CD4-positive, alpha-beta memory T cell (primary cell): ENCODE measurements at places on chromosomes 5 and 9.

DNA sequence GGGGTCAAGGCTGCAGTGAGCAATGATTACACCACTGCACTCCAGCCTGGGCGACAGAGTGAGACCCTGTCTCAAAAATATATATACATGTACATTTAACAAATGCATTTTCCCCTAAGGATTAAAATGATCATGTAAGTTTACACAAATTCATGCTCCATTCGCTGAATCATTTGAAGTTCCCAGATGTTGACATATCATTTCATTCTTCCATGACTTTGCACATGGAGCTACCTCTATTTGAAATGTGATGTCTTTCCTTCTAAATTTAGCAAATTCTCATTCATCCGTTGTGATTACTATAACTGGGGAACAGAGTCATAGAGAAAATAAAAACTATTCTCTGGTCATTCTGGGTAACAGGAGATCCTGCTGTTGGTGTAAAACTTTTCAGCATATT lies 10.6 kb downstream of the PTGER4 start:
- no peak for DNase-seq

DNA sequence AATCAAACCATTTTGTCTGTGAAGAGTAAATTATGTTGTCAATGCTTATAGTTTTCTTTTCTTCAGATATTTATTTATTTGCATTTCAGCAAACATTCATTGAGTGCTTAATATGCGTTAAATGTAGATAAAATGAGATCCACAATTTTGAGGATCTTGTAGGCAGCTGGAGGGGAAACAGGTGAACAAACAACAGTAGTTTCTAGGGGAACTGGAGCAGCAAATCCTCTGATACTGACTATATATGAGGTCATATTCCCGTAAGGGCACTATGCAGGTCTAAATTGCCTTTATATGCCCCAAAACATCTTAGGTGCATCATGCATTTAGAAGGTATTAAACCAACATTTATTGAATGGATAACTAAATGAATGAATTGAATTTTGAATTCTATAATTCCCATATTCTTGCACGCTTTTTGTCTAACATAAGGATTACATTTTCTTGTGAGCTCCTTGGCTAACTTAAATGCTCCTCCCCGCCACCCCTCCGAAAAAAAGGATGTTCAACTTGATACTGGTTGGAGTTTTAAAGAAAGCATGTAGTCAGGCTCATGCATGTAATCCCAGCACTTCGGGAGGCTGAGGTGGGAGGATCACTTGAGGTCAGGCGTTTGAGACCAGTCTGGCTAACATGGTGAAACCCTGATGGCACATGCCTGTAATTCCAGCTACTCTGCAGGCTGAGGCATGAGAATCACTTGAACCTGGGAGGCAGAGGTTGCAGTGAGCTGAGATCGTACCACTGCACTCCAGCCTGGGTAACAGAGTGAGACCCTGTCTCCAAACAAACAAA lies 299.8 kb downstream of the TMEM38B start:
- no peak for DNase-seq

GRCh38 chr5:64814073-64814472 lies 45.3 kb downstream of the CWC27 start:
- DNase-seq = no peak

DNA sequence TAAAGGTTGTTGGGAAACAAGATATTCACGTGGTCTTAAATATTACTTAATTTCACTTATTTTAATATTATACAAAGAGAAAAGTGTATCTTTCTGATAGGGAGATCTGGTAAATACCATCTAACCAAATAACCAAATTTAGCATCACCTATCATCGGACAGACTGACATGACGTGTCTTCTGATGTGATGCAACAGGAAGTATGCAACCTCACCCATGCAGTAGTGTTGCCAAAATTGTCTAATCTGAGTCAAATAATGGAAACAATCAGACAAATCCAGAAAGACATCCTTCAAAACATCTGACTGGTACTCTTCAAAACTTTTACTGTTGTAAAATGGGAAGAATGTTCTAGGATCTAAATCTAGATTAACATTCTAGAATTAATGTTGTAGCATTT lies 148.0 kb downstream of the FGF1 start:
- DNase-seq = no peak

DNA sequence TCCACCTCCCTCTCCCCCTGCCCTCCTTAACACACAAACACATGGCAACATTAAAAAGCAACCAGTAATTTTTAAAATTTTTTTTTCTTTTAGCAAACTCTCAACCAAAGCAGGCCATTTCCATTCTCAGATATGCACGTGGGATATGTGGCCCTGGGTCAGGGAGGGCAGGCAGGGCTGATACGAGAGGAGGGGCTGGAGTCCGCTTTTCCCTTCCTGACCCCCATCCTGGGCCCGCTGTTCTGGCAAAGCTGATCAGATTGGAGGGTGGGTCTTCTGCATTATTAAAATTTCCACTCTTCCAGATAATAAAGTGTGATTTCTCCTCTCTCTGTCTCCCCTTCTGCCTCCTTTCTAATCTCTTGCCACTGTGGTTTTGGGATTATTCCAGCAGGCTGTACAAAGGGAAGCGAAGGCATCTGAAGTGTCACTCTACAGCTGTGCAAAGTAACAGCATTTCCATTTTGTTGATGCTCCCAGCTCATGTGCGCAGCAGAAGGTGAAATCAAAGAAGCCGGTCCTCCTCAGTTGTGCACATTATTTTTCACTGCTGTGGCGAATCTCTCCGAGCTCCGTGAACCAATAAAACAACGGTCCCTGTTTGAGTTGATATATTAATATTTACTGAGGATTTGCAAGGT lies 12.0 kb downstream of the IRX1 start:
- no peak for DNase-seq

- DNase-seq = no peak
Measured at GRCh38 chr5:109888989-109889388, 199.3 kb downstream of the MAN2A1 start.

- DNase-seq = no peak
Measured at GRCh38 chr9:26779062-26779461, 113.5 kb downstream of the CAAP1 start.

- no peak for DNase-seq
Measured at GRCh38 chr5:122126177-122126755, 3.1 kb upstream of the ZNF474 start.
